DMS153 (cell line): ENCODE measurements at places on chromosomes 7 and 10.

- DNase-seq: no peak
Measured at GRCh38 chr7:100019908-100020307, 4.5 kb downstream of the ZKSCAN1 start.

GRCh38 chr10:78703593-78703992 lies 365.2 kb upstream of the ZMIZ1 start:
- no peak for DNase-seq

DNA sequence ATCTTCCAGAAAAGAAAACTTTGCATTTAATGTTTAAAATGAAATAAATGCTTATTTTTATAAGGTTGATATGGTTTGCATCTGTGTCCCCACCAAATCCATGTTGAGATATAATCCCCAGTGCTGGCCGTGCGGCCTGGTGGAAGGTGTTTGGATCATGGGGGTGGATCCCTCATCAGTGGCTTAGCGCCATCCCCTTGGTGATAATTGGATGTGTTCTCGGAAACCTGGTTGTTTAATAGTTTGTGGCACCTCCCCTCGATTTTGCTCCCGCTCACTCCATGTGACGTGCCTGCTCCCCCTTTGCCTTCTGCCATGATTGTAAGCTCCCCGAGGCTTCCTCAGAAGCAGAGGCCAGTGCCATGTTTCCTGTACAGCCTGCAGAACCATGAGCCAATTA lies 2.4 kb upstream of the MTPAP start:
- no peak for DNase-seq

DNA sequence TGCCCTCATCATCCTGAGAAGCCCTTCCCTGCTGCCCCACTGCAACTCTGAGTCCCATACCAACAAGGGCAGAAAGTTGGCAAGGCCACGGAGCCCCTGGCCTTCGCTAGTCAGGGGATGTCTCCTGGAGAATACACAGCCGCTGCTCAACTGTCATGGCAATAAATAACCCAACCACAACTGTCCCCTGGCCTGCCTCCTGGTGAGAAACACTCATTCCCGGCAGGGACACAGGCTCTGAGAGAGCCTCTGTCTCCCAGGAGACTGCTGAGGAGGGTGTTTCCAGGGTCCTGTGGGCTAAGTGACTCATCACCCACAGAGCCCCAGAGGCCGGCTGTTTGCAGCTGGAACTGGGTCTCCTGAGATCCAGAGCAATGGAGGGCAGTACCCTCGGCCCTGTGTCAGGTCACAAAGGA lies 354.1 kb downstream of the TNS3 start:
- no peak for DNase-seq

DNA sequence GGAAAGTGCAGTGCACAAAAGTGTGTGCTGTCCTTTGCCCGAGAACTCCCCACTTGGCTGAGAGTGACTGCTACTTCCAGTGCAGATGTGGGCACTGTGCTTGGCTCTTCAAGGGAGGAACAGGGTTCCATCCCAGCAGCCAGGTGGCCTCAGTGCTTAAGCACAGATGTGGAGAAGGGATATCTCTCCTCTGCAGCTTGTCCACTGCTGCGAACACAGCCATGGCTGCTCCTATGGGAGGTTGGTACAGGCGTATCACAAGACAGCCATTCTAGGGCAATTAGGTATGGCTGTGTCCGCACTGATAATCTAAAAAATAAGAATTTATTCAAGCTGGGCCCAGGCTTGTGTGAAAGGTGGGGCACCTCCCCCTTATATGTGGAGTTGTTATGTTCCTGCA lies 66.6 kb downstream of the GLCCI1 start:
- no peak for DNase-seq

- no peak for DNase-seq
Measured at GRCh38 chr10:49273082-49273465, 25.9 kb upstream of the C10orf71 start.
